ENCODE measurements at places on chromosomes 7 and 10.
A peak's percentile ranks its signal among the peaks of the same experiment; 100 is the strongest.

GRCh38 chr10:131126321-131127137 is 185.0 kb downstream of the TCERG1L start:
- DNase-seq, result no peak

- no peak for DNase-seq
Measured at GRCh38 chr7:107666790-107667189, 6.2 kb downstream of the SLC26A4 start.

DNA sequence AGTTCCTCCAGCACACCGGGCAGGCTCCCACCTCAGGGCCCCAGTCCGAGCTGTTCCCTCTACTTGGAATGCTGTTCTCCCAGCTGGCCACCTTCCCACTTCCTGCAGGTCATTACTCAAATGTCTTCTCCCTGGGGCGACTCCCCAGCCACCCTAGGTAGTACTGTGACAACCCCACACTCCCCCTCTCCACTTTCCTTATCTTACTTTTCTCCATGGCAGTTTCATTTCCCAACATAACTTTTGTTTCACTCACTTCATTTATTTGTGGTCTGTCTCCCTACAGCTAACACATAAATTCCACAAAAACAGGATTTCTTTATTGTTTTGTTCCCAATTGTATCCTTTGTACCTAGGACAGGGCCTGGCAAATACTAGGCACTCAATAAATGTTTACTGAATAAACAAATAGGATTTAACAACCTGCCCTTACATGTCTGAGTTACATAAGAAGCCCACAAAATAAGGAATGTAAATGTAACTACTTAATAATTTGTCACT is 76.5 kb downstream of the JAZF1 start:
- DNase-seq, result no peak

- no peak for DNase-seq
Measured at GRCh38 chr7:84700563-84701370, 486.1 kb downstream of the SEMA3D start.

- no peak for DNase-seq
Measured at GRCh38 chr7:66418537-66418936, 210.1 kb upstream of the KCTD7 start.

DNA sequence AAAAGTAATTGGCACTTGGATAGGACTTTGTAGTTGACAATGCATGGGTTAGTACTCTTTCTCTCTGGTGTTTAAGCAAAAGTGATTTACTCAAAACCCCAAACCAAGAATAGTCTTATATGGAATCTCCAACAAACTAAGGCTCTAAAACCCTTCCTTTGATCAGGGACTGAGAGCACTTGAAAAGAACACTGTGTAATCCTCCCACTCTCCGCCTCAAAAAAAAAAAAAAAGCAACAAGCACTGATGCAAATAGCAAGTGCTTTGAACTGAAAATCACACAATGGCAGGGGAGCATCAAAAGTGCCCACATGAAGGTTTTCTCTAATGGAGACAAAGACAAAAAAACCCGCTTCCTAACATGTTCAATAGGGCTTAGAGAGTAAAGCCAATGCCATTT is 467.9 kb upstream of the AUTS2 start:
- DNase-seq, result no peak

DNA sequence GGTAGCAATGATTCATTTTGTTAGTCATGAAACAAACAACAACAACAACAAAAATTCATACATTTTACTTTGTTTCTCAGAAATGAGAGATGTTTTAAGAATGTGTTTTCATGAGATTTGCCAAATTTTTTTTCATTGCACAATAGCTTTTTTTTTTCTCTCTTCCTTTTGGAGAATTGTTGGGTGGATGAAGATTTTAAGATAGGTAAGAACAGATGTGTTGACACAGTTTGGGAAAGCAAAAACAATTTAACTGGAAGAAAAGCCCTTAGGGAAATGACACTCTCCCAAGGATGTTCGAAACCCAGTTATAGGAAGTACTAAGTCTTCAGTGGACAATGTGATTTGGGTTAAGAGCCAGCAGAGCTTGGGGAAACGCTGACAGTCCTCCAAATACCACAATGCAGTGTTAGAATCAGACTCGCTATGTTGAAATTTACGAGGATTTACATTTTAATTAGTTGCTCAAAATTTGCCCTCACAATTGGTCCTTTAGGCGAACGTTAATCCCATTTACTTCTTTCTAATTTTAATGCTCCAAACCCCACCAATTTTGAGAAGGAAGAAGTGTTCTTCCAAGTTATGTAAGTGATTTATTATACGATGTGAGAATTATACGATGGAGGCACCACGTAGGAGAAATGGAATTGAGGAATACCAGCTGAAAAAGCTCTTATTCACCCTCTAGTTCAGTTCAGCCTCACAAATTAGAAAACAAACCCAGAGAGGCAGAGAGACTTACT is 61.2 kb downstream of the HHEX start:
- no peak for DNase-seq

GRCh38 chr7:48427671-48428070 is 256.4 kb downstream of the ABCA13 start:
- DNase-seq, result no peak

- no peak for DNase-seq
Measured at GRCh38 chr10:22445495-22445894, 100.2 kb downstream of the SPAG6 start.

DNA sequence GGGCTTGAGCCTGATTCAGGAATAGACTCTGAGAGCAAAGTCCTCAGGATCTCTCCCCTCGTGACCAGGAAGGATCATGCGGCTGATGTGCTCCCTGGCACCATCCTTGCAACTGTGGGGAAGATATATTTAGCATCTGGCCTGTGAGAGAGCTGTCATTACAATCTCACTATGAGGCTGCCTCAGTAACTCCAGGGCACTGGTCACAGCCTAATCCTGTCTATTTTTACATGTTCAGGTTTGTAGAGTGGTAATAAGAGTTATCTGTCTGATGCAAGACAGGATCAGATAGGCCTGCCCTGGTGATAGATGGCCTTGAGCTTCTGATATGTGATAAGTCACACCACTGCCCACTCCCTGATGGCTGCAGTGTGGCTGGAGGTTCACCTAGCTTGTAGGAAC is 50.7 kb downstream of the PPP1R3C start:
- DNase-seq, result no peak

DNA sequence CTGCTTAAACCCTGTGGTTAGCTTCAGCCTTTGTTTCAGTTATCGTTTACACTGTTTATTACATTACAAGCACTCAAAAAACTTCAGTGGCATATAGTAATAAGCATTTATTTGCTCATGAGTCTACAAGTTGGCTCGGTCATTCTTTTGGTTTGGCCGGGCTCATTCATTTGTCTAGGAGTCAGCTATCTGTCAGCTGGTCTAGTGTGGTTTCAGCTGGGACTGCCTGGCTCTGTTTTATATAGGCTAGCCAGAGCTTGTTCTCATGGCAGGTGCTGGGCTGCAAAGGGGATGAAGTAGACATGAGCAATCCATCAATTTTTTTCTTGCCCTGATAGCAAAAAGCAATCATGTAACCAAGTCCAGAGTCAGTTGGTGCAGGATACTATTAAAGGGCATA is 103.6 kb downstream of the MKLN1 start:
- no peak for DNase-seq

DNA sequence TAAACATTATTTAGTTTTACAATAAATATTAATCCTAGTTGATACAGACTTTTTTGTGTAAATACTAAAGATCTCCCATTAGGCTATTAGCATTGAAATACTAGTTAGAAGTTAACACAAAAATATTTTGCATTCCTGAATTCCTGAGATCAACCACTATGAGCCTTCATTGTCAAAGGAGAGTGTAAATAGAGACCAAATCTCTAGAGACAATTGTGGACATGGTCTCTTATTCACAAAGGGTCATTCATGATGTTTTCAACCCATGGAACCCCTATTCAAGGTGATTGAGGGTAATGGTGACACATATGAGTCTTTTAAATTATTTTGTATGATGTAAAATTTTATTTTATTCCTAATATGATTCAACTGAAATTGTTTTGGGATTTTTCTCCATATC is 1454.8 kb upstream of the LRRTM3 start:
- no peak for DNase-seq

DNA sequence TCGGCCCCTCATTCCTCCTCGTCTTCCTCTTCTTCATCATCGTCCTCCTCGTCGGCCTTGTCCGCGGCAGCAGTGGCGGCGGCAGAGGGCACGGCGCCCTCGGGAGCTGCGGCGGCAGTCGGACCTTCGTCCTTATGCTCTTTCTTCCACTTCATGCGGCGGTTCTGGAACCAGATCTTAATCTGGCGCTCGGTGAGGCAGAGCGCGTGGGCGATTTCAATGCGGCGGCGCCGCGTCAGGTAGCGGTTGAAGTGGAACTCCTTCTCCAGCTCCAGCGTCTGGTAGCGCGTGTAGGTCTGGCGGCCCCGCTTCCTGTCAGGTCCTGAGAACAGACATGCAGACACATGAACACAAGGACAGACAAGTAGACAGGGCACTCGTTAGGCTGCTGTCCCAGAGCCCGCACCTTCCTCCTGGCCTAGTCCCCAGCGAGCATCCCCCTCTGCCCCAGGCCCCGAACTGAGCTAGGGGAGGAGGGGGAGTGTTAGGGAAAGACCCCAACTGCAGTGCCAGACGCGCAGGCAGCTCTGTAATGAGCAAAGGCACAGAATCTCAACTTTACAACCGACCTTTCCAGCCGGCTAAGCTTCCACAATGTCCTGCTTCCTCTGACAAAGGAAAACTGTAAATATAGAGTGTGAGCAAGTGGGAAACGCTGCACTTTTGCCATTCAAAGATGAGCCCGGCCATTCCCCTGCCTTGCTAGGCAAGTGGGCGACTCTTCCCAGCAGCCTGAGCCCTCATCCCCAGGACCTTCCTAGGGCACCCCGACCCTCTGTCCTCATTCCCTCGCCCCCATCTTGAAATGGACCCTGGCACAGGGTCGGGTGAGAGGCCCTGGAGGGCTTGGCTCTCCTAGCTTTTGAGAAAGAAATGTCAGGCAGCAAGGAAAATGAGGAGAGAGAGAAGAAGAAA is 1.3 kb downstream of the HOXA7 start:
- no peak for DNase-seq

- no peak for DNase-seq
Measured at GRCh38 chr7:119802147-119802546, 470.8 kb upstream of the KCND2 start.

GRCh38 chr10:81297292-81297691 is 577.7 kb upstream of the NRG3 start:
- DNase-seq, result no peak

- no peak for DNase-seq
Measured at GRCh38 chr7:100584683-100585510, 1.0 kb downstream of the LRCH4 start.

DNA sequence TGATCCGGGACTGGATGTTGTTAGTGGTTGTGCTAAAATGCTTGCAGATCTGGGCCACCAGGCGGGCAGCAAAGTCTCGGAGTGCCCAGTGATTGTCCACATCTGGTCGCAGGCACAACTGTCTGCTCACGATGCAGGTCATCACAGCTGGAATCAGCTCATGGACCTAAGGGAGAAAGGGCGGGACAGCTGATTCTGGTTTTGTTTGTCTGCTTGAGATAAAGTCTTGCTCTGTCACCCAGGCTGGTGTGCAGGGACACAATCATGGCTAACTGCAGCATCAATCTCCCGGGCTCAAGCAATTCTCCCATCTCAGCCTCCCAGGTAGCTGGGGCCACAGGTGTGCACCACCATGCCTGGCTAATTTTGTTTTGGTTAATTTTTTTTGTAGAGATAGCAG is 8.0 kb downstream of the TAF6 start:
- no peak for DNase-seq

GRCh38 chr10:133378251-133379096 is 588 bp upstream of the PAOX start:
- peak; percentile 65 for DNase-seq

DNA sequence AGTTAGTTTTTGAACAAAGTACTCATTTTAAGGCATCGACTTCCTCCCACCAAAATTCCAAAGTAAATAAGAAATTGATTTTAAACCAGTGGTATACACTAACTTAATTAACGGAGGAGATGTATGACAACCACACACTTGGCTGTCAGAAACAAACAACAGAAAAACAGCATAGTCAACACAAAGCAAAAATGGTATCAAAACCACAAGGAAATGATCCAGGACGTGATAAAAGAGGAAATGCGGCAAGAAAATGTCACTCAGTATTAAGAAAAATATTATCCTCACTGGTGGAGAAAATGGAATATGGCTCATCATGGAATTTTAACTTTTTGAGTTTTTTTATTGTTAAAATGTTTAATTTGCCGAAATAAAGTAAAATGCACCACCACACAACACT is 17.5 kb downstream of the KIAA1549 start:
- DNase-seq, result no peak

GRCh38 chr7:148211740-148212151 is 378.8 kb upstream of the C7orf33 start:
- no peak for DNase-seq

GRCh38 chr7:106260136-106260561 is 24.6 kb downstream of the NAMPT start:
- DNase-seq, result no peak

GRCh38 chr10:57661206-57661605 is 606.5 kb downstream of the IPMK start:
- no peak for DNase-seq

DNA sequence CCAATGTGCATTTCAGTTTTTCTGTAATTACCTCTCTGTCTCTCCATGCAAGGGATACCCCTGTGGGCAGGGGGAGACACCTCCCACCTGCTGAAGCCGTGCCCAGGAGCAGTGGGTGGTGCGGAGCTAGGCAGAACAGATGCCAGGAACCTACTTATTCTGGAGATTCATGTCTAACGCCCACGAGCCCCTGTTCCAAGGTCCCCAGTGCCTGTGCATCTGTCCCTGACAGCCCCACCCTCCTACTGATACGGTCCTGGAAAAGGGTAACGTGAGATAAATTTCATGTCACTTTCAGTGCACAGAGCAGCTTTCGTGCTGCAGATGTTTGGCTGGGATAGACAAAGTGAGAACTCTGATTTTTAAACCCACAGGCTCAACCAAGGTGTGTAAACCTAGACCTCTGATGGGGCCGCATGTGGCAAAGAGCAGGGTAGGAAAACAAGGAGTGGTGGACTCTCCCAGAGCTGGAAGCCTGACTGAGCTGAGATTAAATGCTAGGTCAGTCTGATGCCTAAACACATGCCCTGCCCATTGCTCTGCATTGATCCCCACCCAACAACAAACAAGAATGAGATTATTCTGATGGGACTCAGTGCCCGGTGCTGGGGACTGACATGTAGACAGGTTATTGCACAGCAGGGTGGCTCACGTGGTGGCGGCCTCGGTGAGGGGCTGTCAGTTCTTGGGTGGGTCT is 123.6 kb upstream of the GDF10 start:
- no peak for DNase-seq

- no peak for DNase-seq
Measured at GRCh38 chr10:30750971-30751677, 121.6 kb upstream of the LYZL2 start.

GRCh38 chr10:48307711-48308018 is 1.2 kb downstream of the MAPK8 start:
- DNase-seq, result no peak
